ENCODE measurements at places on chromosomes 1 and 21. TPM values are rescaled to one million over a fixed set of nuclear protein-coding genes. Genes with fewer than 3 reads are reported as not detected.

DNA sequence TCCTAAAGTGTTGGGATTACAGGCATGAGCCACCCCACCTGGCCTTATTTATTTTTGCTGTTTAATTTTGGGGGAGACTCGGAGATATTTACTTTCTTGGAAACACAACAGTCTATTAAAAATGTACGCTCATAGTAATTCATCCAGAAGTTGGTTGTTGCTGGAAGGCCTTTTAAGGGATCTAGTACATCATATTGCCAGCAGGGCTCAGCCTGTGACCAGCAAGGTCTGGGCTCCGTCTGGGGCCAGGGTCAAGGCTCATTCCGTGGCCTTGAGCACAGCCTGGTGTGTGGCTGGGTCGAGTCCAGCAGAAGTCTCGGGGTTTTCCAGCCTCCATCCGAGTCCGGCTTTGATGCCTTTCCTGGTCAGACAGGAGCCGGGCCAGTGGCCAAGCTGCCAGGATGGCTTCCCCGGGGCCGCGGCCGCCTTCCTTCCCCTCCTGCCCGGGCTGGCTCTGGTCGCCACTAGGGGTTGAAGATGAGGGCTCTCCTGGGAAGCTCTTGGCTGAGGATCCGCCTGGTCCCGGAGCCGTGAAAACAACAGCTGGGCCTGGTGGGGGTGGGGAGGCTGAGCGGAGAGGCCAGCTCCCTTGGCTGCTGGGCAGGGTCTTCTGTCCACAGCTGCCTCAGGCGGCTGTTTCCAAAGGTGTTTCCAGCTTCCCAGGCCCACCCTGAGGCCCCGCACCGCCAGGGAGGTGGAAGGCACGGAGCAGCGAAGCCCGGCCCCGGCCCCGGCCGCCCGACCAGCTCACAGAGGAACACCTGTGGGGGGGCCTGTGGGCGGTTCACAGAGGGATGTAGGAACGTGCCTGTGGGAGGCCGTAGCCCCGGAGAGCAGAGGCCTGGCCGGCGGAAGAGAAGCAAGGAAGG is 5.1 kb upstream of the VWA1 start:
- DNase-seq, result no peak
- peaks cover 28% of the 10 kb centered on the region for H3K27me3 ChIP-seq
- no peak overlapping the region for H3K27ac ChIP-seq

- H3K4me3 ChIP-seq, result peak overlapping the region; percentile 5
- peaks cover 52% of the 10 kb centered on the region for H3K27me3 ChIP-seq
- DNase-seq, result no peak
- no peaks in the 10 kb centered on the region for H3K36me3 ChIP-seq
- no peak overlapping the region for H3K27ac ChIP-seq
- H3K4me1 ChIP-seq, result peaks cover 7% of the 10 kb centered on the region
Observed at GRCh38 chr1:15756143-15757015, 2.2 kb upstream of the FBLIM1 start.

DNA sequence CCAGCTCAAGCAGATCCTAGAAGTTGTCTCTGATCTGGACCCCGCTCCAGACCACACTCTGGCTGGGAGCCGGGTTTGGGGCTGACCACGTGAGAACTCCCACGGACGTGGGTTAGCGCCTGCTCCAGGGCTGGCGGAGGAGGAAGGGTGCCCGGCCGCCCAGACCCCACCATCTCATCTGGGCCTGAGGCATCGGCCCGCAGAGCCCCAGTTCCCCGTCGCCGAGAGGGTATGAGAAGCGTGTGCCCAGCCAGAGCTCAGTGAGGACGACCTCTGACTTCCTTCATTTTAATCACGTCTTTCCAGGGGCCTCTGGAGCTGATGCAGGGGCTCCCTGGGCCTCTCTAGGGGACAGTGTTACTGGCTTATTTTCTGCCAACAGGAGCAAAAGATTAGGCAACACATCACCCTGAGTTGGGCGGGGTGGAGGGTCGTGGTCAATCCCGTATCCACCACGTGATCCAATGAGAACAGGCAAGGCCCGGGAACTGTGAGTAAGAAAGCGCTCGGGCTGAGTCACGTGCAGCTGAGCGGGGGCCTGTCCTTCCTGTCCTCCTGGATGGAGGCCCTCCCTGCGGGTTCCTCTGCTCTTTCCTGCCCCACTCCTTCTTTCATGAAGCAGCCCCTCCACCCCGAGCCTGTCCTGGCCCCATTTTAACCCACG is 81.1 kb downstream of the SIK1 start:
- DNase-seq, result no peak
- H3K4me1 ChIP-seq, result peaks cover 7% of the 10 kb centered on the region
- H3K27ac ChIP-seq, result peak overlapping the region; percentile 61
- no peaks in the 10 kb centered on the region for H3K36me3 ChIP-seq

DNA sequence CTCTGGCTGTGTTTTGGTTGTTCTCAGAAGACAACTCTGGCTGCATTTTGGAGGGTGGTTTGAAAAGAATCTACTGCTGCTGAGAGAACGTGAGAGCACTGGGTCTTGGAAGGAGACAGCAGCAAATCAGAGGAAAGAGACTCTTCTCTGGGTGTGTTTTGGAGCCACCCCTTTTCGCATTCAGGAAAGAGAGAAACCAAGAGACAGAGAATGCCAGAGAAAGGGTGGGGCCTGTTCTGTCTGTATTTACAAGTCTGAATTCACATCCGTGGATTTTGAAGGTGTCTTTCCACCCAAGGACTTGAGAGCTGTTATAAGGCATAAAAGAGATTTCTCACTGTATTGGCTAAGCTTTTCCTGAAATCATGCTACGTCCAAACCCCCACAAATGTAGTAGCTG is 187.2 kb downstream of the C1orf94 start:
- no peak overlapping the region for H3K4me3 ChIP-seq
- DNase-seq, result no peak
- H3K36me3 ChIP-seq, result no peaks in the 10 kb centered on the region
- H3K27me3 ChIP-seq, result peaks cover 10% of the 10 kb centered on the region

DNA sequence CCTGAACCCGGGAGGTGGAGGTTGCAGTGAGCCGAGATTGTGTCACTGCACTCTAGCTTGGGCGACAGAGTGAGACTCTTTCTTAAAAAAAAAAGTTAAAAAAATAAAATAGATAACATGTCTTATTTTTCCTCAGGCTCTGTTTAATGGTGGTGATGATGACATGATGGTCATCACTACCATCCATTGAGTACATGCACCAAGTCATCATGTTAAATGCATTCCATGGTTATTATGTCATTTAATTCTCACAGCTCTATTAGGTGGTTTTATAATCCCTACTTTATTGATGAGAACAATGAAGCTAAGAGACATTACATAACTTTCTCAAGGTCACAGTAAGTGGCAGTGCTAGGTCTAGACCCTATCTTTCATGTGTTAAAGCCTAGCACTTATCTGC is 34.4 kb upstream of the MAB21L3 start:
- DNase-seq, result no peak
- H3K4me3 ChIP-seq, result no peak overlapping the region
- H3K36me3 ChIP-seq, result no peaks in the 10 kb centered on the region
- no peaks in the 10 kb centered on the region for H3K4me1 ChIP-seq

GRCh38 chr1:65059930-65060538 is 88.0 kb upstream of the AK4 start:
- no peak overlapping the region for H3K4me3 ChIP-seq
- peaks cover 11% of the 10 kb centered on the region for H3K4me1 ChIP-seq
- no peak overlapping the region for H3K27ac ChIP-seq
- no peak for DNase-seq
- H3K27me3 ChIP-seq, result no peaks in the 10 kb centered on the region

GRCh38 chr1:48735796-48736195 is 40.9 kb downstream of the BEND5 start:
- no peak overlapping the region for H3K27ac ChIP-seq
- no peak overlapping the region for H3K4me3 ChIP-seq
- H3K4me1 ChIP-seq, result peaks cover 2% of the 10 kb centered on the region
- no peak for DNase-seq
- H3K36me3 ChIP-seq, result peaks cover 11% of the 10 kb centered on the region
- no peaks in the 10 kb centered on the region for H3K27me3 ChIP-seq

GRCh38 chr1:80540149-80540548 is 1260.6 kb upstream of the ADGRL2 start:
- H3K27me3 ChIP-seq, result no peaks in the 10 kb centered on the region
- no peak overlapping the region for H3K27ac ChIP-seq
- H3K4me1 ChIP-seq, result no peaks in the 10 kb centered on the region
- no peak for DNase-seq
- H3K36me3 ChIP-seq, result no peaks in the 10 kb centered on the region
- no peak overlapping the region for H3K4me3 ChIP-seq

DNA sequence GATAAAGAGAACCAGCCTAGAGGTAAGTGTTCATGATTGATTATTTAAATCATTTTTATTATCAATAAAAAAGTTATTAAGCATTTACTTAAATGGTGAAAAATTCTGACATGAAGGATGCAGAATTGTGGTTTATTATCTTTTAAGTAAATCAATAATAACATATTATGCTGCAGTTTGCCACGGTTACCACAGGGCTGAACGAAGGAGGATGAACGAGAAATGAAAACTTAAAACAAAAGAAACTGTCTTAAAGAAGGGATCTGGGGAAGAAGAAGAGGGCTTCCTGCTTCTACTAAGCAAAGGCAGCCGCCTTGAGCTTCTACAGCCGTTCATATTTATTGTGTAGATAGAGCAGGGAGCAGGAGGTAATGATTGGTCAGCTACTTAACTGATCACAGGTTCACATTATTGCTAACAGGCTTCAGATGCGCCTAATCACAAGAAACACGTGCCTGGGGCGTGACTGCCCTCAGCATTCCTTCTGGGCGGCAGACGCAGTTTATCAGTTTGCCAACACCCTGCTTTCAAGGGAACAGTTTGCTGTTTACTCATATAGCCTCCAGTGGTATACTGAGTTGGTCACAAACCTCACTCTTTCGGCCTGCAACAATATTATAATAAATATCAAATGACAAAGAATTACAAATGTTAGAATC is 5.8 kb upstream of the FNBP1L start:
- H3K27ac ChIP-seq, result no peak overlapping the region
- H3K4me3 ChIP-seq, result no peak overlapping the region
- peaks cover 53% of the 10 kb centered on the region for H3K27me3 ChIP-seq
- no peaks in the 10 kb centered on the region for H3K36me3 ChIP-seq
- H3K4me1 ChIP-seq, result peaks cover 4% of the 10 kb centered on the region
- no peak for DNase-seq

- no peak overlapping the region for H3K27ac ChIP-seq
- H3K4me1 ChIP-seq, result no peaks in the 10 kb centered on the region
- H3K36me3 ChIP-seq, result no peaks in the 10 kb centered on the region
- DNase-seq, result no peak
Observed at GRCh38 chr1:186754542-186755145, 74.1 kb upstream of the PLA2G4A start.

DNA sequence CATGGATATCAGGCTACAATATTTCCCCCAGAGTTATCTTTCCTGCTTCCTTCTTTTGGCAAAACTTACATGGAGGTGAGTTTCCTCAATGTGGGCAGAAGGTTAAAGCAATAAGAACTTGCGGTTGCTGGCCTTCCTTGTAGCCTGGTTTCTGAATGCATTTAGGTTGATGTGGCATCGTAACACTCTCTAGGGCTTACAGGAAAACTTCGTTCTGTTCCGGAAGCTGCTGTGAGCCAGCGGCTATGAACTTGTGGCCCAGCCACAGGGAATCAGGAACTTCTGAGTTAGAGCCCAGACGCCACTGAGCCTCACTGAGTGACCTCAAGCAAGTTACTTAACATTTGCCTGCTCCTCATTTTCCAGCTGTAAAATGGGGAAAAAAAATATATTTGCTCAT is 623.4 kb upstream of the ADAMTS5 start:
- no peaks in the 10 kb centered on the region for H3K27me3 ChIP-seq
- no peak overlapping the region for H3K27ac ChIP-seq
- no peak overlapping the region for H3K4me3 ChIP-seq
- H3K4me1 ChIP-seq, result no peaks in the 10 kb centered on the region
- no peak for DNase-seq
- no peaks in the 10 kb centered on the region for H3K36me3 ChIP-seq

- no peaks in the 10 kb centered on the region for H3K36me3 ChIP-seq
- H3K4me3 ChIP-seq, result no peak overlapping the region
- DNase-seq, result no peak
- no peaks in the 10 kb centered on the region for H3K4me1 ChIP-seq
- H3K27me3 ChIP-seq, result no peaks in the 10 kb centered on the region
Observed at GRCh38 chr1:106875622-106876021, 180.9 kb upstream of the PRMT6 start.

GRCh38 chr1:45787905-45788304 is 15.5 kb upstream of the MAST2 start:
- peaks cover 2% of the 10 kb centered on the region for H3K36me3 ChIP-seq
- no peak overlapping the region for H3K27ac ChIP-seq
- peaks cover 57% of the 10 kb centered on the region for H3K27me3 ChIP-seq
- no peak overlapping the region for H3K4me3 ChIP-seq

GRCh38 chr21:21188513-21189195 is 190.4 kb downstream of the NCAM2 start:
- H3K4me1 ChIP-seq, result peaks cover 5% of the 10 kb centered on the region
- peaks cover 10% of the 10 kb centered on the region for H3K36me3 ChIP-seq
- no peak for DNase-seq
- H3K27me3 ChIP-seq, result peaks cover 9% of the 10 kb centered on the region
- no peak overlapping the region for H3K4me3 ChIP-seq

- DNase-seq, result peak; percentile 83
- peaks cover 4% of the 10 kb centered on the region for H3K4me1 ChIP-seq
Observed at GRCh38 chr1:228378090-228378872, 28.4 kb downstream of the TRIM11 start.

DNA sequence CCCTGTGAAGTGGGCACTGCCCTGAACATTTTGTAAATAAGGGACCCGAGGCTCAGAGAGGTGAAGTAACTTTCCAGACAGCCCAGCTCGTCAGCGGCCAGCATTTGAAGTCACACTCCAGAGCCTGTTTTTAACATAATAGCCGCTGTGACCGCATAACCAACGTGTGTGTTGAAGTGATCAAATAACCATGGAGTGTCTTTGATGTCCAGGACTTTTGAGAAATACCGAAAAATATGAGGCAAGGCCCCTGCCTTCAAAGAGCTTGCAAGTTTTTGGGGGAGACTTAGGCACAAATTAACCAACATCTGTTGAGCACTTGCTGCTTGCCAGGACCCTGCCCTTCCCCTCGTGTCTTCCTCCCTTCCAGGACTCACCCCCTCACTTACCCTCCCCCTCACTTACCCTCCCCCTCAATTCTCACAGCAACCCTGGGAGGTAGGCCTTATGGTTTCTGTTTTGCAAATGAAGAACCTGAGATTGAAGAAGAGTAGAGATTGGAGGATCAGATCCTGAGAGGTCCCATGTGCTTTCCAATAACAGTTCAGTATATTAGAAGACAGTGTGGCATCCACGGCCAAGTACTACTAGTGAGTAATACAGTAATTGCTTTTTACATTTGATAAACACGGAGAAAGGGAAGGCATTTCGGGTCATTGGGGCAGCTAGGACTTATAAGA is 1.3 kb upstream of the SLC16A1 start:
- DNase-seq, result no peak
- peaks cover 26% of the 10 kb centered on the region for H3K36me3 ChIP-seq
- no peaks in the 10 kb centered on the region for H3K27me3 ChIP-seq
- H3K4me1 ChIP-seq, result peaks cover 41% of the 10 kb centered on the region

- no peak for DNase-seq
- H3K36me3 ChIP-seq, result peaks cover 6% of the 10 kb centered on the region
- H3K4me3 ChIP-seq, result no peak overlapping the region
- peaks cover 13% of the 10 kb centered on the region for H3K4me1 ChIP-seq
Observed at GRCh38 chr1:183912265-183912886, 107.5 kb downstream of the RGL1 start.

- H3K4me3 ChIP-seq, result peak overlapping the region; percentile 81
- H3K27ac ChIP-seq, result peak overlapping the region; percentile 98
- H3K36me3 ChIP-seq, result no peaks in the 10 kb centered on the region
- H3K27me3 ChIP-seq, result no peaks in the 10 kb centered on the region
- no peak for DNase-seq
Observed at GRCh38 chr1:148372731-148373130, 110.4 kb downstream of the PPIAL4G start.

CLDN14 gene
- not detected for total RNA-seq

IGSF9 gene
- total RNA-seq, result not detected

CBS gene
- total RNA-seq, result 14.3 TPM

DNAH14 gene
- total RNA-seq, result not detected

BCAR3 gene
- total RNA-seq, result 0.91 TPM

CREG1 gene
- 11.2 TPM for total RNA-seq

BCL2L15 gene
- 2.9 TPM for total RNA-seq

KAZN gene
- 0.91 TPM for total RNA-seq
